Right cardiac atrium (tissue), 5 donors: ENCODE measurements at places on chromosomes 12 and 14. TPM values are rescaled to one million over a fixed set of nuclear protein-coding genes. Genes with fewer than 3 reads are reported as not detected.
A peak's percentile ranks its signal among the peaks of the same experiment; 100 is the strongest.

- no peak for DNase-seq
These were observed 77.2 kb downstream of the RFLNA start for GRCh38 chr12:124371970-124372555.

DNA sequence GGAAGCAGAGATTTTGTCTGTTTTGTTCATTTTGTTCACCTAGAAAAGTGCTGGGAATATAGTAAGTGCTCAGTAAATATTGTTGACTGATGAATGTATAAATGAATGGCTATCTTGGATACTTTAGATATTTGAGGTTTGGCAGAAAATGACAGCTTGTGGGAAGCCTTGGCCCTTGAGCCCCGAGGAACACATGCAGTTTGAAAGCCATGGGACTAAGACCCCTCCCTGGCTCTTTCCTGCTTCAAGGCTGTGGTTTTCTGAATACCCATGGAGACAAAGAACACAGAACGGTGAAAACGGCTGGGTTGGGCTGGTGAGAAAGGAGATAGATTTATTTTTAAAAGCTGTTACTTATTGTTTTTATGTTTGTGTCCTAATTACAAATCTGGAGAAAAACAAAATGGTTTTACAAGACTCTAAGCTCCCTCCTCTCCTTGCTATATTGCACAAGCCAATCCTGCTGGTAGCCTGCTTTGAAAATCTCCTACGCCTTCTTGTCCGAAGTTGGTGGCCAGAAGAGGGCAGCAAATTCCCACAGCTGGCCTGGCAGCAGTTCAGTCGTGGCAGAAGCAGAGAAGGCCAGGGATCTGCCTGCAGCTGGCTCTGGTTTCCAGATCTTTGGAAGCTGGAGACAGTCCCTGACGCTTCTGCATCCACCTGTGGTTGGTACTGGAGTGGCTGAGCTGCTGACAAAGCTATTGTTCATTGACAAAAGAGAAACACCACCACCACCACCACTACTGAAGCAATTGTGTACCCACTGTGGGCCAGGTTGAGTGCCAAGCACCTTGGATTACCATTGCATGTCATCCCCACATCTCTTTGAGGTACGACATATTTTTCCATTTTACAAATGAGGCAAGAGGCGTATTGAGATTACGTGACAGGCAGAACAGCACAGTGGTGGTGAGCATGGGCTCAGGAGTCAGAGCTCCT, 5.2 kb upstream of the KRT85 start:
- DNase-seq, result peak; percentile 86

RPL10L gene
- not detected for total RNA-seq

KRT83 gene
- not detected for total RNA-seq

NTN4 gene
- total RNA-seq, result 109 TPM

GRCh38 chr14:61954306-61954705, 192.1 kb downstream of the SNAPC1 start:
- DNase-seq, result no peak

DNA sequence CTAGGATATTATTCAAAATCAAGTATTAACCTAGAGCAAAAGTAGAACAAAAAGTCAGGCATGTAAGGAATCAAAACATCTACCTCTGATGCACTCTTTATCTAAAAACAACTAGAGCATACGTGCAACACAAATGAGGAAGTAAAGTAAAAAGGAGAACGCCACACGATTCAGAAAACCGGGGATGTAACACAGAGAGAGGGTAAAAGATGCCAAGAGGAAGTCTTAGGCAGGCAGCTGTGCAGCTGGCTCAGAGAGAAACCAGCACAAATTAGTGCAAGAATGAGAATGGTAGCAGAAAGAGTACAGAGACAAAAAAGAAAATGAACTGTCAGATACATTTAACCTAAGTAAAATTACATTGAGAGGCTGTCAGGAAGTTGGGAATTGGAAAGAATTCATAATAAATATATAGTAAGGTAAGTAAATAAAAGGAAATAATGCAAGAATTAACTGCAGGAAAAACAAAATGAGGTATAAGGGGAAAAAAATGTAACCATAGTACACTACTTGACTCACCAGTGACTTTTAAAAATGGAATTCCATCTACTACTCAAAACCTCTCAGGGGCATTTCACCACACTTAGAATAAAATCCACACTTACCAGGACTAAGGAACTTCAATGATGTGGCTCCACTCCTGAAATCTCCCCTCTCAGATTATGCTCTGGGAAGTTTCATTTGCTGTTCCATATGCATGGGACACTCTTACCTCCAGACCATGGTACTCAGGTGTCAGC, 17.1 kb downstream of the BCAT1 start:
- DNase-seq, result no peak

ZFYVE21 gene
- total RNA-seq, result 45.0 TPM

KRT80 gene
- not detected for total RNA-seq

GOLGA5 gene
- 26.7 TPM for total RNA-seq

GRCh38 chr14:67733616-67734015, 31.9 kb downstream of the RDH12 start:
- no peak for DNase-seq

- no peak for DNase-seq
These were observed 1.5 kb upstream of the CDKL1 start for GRCh38 chr14:50398189-50398580.

GRCh38 chr12:129193263-129193871, 340.1 kb downstream of the GLT1D1 start:
- no peak for DNase-seq

DNA sequence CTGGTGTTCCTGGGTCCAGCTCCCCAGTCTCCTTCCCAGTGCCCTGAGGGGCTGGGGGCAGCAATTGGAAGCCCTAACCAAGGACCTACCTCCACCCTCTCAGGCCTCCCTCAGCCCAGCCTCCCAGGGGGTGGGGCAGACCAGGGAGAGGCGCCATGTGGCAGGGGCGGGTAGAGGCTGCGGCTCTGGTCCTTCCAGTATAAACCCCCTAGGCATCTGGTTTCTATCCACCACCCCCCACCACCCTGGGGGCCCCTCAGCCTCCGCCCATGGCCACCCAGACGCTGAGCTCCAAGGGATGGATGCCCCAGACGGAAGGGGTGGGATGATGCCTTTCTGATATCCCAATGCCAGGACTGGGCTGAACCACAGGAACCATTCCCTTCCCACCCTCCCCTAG, 2.8 kb upstream of the SP7 start:
- DNase-seq, result no peak

IQSEC3 gene
- 1.3 TPM for total RNA-seq

HNRNPC gene
- total RNA-seq, result 241 TPM

LRRC9 gene
- total RNA-seq, result not detected

DNA sequence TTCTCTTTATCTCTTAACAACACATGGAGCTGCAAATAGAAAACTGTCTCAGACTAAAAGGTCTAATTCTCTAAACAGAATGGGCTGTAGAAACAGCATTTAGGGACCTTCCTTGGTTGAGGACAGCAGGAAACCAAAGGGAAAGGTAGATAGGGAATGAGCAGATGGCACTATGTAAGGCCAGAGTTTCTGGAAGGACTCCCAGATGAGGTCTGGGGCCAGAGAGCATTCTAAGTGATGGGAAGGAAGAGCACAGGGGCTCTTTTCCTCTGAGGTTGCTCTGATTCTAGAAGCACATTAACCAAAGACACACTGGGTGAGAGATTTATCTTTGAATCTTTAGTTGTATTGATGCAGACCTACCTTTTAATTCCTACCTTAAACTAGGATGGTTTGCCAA, 79.4 kb downstream of the TPH2 start:
- no peak for DNase-seq

DNA sequence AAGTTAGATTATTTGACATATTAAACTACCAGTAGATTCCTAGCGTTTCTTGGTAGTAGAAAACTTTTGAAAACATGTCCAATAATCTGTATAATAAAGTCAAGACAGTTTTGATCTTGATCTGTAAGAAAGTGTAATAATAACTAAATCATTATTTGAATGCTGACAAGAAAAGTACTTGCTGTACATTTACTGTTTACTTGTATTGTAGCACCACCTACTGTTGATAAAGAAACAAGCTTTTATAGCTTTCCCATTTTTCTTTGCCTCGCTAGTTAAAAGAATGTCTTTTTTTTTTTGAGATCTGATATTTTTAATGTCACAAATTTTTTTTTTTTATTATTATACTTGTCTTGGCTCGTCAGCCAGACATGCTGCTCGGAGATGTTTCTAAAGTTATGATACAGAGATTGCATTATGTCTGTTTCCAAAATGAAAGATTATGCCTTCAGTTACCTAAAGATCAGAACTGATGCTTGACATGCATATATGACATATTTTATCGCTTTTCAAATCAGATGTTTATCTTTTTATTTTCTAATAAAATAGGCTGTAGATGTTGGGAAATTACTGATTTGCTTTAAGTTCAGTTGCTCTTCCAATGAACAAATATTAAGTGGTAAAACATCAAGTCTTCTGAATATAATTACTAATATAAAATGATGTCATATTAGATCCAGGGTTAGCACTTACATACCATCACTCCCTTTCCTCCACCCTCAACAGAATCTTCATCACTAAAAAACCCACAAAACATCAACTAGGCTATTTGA, 140.5 kb downstream of the AKAP6 start:
- no peak for DNase-seq

DNA sequence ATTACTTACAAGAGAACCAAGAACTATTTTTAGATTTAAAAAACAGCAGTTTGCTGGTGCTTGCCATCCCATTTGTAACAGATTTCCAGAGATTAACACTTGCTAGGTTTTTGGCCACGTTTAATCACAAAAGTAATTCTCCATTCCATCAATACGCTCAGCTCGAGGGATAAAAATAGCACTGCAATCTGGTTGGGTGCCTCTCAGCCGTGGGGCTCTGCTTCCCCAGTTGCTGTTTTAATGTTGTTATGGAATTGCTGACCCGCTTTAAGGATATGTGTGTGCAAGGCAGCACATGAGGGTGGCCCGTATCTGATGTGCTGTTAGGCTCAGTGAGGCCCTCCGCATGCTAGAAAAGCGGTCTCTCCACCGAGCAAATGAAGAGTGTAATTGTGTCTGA, 222.2 kb upstream of the TMEM260 start:
- DNase-seq, result no peak

DNA sequence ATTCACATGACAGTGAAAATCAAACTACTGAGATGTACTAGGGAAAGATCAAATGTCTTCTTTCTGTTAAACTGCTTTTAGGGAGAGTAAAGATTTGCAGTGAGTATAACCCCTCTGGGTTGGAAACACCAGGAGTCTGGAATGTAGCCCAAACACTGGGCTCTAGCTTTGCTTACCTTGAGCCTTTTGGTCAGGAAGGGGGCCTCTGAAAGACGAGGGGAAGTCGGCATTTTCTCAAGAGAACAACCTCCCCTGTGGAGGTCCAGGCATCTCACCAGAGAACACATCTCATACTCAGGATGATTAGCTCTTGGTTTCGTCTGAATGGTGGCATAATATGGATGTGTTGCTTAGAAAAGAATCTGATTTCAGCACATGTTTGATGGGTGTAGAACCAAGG, 169.0 kb downstream of the ZFP36L1 start:
- no peak for DNase-seq

DNA sequence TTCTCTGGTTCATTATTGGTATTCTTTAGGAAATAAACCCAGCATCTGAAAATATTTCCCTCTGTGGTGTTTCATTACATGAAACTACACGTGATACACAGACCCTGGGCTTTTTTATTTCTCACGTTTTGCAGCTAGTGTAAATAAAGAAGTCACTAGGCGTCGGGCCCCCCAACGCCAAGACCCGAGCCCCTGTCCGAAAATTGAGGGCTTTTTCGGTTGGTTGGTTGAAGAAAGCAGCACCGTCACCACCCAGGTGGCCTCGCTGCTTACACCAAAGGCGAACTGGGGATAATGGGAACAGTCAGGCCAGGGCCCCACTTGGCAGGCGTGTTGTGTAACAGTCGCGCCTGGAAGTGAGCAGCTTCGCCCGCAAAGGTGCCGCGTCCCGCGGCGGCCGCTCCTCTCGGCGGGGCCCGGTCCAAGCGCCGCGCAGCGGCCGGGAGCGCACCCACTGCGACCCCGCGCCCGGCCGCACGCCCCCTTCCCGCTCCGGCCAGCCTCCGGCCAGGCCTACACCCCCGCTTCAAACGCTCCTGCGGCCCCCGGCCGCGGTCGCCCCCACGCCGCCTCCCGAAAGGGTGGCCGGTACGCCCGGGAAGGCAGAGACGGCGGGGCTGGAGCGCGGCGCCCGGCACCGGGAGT, 1.2 kb downstream of the DUSP16 start:
- DNase-seq, result peak; percentile 70

KIF5A gene
- 0.31 TPM for total RNA-seq

MYL2 gene
- 24.0 TPM for total RNA-seq

- DNase-seq, result no peak
These were observed 17.0 kb downstream of the OR8S1 start for GRCh38 chr12:48542300-48542928.

GRCh38 chr14:71754422-71755095, 177.7 kb upstream of the RGS6 start:
- DNase-seq, result no peak

- no peak for DNase-seq
These were observed 40.2 kb downstream of the ETV6 start for GRCh38 chr12:11689591-11690186.

TMX1 gene
- 10.4 TPM for total RNA-seq

DNA sequence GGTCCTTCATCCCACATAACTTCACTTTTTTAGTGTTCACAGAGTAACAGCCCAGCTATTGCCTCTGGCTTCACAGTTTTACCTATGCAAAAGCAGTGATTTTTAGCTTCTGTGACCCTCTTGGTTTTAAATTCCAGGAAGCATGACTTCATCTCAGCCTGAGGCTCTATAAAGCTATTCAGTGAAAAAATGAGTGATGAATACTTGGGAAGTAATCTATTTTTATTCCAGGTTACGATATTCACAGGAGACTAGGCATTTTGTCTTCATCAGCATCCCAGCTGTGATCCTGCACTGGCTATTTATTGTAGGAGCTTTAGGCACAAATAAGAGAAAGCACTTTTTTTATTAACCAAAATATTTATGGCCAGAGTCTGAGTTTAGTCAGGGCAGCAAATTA, 164.8 kb downstream of the SNAPC1 start:
- DNase-seq, result no peak
